GM23248 (cell line): ENCODE measurements at places on chromosomes 2 and 18. TPM values are rescaled to one million over a fixed set of nuclear protein-coding genes. Genes with fewer than 3 reads are reported as not detected.

DNA sequence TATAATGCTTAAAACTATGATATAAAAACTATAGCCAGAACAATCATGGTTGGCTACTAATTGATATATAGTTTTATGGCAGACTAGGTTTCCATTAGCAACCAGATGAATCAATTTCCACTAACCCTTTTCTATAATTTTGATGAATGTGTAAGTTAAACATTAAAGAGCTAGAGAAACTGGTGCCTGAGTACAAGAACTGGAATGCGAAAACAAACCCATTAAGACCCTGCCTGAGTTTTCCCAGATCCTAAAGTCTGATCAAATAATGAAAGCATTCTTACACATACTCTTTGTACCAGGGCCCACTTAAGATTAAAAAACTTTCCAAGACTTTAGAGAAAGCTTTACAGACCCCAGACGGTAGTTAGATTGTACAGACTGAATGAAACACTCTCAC lies 21.3 kb downstream of the MRPL19 start:
- H3K27me3 ChIP-seq, result no peaks in the 10 kb centered on the region
- H3K4me1 ChIP-seq, result no peaks in the 10 kb centered on the region
- H3K4me3 ChIP-seq, result no peak overlapping the region
- no peak for DNase-seq

GRCh38 chr2:3645745-3646389 lies 12.1 kb upstream of the ALLC start:
- H3K4me1 ChIP-seq, result peaks cover 3% of the 10 kb centered on the region; the same call in 1 of the 2 replicates
- H3K36me3 ChIP-seq, result no peaks in the 10 kb centered on the region
- no peak for DNase-seq
- H3K4me3 ChIP-seq, result no peak overlapping the region

Gene CHRND
- not detected in 2 replicates for total RNA-seq

DNA sequence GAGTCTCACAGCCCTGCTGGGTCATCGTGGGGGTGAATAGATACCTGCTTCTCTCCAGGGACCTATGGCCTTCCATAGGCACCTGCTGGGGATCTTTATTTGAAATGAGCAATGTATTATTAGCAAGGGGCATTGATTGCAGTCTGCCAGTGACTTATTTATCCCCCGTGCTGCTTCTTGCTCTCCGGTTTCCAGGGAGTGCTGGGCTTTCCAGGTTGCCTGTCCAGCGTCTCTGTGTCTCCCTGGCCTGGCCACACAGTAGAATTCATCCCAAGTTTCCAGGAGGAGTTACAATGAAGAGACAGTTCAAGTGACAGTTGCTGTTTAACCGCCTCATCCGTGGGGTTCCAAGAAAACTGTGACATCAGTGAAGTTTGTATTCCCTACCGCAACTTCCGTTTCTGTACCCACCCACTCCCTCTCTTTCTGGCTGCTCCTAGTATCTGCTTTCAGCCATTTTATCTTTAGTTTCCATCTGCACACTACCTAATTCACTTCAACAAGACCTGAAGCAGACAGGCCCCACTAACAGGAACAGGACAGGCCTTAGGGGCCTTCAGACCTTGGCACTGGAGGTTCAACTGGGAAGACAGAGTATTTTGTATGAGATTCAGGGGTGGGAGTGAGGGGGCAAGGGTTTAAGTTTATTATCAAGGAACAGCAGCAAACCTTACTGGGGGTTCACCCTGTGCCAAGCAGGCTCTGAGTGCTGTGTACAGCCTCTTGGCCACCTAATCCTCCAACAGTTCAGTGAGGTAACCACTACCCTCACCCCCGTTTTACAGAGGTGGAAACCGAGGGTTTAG lies 134.8 kb downstream of the PRKCE start:
- no peak overlapping the region for H3K27ac ChIP-seq
- H3K4me3 ChIP-seq, result no peak overlapping the region
- H3K4me1 ChIP-seq, result no peaks in the 10 kb centered on the region

- no peaks in the 10 kb centered on the region for H3K27me3 ChIP-seq
These were observed 52.1 kb downstream of the SLC38A11 start for GRCh38 chr2:164903204-164903603.

DNA sequence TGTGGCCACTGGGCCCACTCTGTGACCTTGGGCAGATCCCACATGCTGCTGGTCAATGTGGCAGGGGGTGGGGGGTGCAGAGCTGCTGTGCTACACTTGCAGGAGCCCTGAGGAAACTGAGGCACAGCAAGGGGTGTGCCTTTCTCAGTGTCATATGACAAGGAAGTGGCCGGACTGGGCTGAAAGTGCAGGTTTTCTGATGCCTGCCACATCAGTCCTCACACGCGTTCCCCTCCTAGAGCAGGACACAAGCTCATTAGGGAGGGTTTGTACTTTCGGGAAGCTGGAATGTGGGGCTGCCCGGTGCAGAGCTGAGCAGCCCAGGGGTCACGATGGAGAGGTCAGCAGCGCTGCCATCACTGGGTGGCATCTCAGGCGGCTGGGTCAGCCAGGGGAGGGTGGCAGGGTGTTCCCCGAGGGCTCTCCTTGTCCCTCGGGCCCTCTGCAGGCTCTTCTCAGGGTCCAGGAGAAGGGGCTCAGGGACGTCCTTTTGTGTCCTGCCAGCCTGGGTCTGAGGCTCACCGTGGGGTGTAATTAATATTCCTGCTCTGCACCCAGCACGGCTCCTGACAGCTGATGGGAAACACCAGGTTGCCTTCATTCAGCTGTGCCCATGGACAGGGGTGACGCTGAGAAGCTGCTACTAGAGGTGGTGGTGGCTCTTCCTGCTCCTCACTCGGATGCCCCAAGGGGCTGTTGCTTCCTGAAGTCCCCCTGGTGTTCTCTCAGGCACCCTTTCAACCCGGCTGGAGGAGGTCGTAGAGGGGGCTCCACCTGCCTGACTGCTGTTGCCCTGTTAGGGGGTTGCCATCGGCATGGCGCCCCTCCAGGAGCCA lies 62.1 kb upstream of the HDAC4 start:
- H3K4me3 ChIP-seq, result no peak overlapping the region
- DNase-seq, result no peak
- H3K27ac ChIP-seq, result no peak overlapping the region

DNA sequence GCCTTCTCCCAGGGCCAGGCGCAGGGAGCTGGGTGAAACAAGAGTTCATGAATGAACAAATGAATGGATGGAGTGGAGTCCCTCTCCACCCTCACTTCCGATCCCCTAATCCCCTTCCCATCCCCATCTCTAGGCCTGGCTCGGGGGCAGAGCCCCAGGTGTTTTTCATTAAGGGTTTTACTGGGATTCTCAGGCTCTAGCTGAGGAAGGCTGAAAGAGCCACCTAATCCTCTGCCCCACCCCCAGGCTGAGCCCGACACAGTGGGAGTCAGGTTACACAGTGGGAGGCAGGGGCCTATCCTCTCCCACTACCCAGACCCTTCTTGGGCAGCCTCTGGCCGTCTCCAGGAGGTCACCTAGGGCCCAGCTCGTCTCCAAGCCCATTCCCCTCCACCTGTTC lies 36.1 kb downstream of the SDC1 start:
- no peaks in the 10 kb centered on the region for H3K36me3 ChIP-seq
- H3K4me3 ChIP-seq, result no peak overlapping the region
- H3K27me3 ChIP-seq, result no peaks in the 10 kb centered on the region
- H3K27ac ChIP-seq, result no peak overlapping the region
- peaks cover 7% of the 10 kb centered on the region for H3K4me1 ChIP-seq

GRCh38 chr2:2061091-2061696 lies 269.9 kb downstream of the MYT1L start:
- DNase-seq, result no peak
- H3K4me3 ChIP-seq, result no peak overlapping the region
- no peaks in the 10 kb centered on the region for H3K36me3 ChIP-seq
- H3K4me1 ChIP-seq, result no peaks in the 10 kb centered on the region

- H3K27me3 ChIP-seq, result no peaks in the 10 kb centered on the region
- no peak for DNase-seq
- H3K27ac ChIP-seq, result no peak overlapping the region
These were observed 113.0 kb downstream of the RND3 start for GRCh38 chr2:150374492-150374891.

DNA sequence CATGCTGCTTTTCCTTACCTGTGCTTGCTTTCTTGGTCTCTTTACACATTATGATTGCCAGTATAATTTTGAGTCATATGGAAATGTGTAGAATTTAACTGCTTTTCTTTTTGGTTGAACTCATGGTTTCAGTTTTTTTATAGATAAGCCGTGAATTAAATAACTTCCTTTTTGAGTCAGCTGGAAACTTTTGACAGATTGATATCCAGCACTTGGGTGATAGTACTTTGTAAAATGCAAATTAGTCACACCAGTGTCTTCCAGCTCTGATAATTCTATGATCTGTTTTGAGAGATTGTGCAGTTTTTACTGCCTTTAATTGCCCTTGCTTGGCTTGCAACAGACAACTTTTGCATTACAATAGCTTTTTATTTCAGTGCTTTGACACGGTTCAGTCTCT lies 86.4 kb downstream of the NCOA1 start:
- no peaks in the 10 kb centered on the region for H3K27me3 ChIP-seq
- no peaks in the 10 kb centered on the region for H3K36me3 ChIP-seq
- H3K4me3 ChIP-seq, result no peak overlapping the region
- peaks cover 6% of the 10 kb centered on the region; the same call in 1 of the 2 replicates for H3K4me1 ChIP-seq
- DNase-seq, result peak; percentile 3

- DNase-seq, result peak; percentile 80
- peaks cover 29% of the 10 kb centered on the region for H3K4me1 ChIP-seq
- no peak overlapping the region for H3K4me3 ChIP-seq
- no peaks in the 10 kb centered on the region for H3K36me3 ChIP-seq
- H3K27ac ChIP-seq, result no peak overlapping the region
These were observed 28.0 kb downstream of the KCNK3 start for GRCh38 chr2:26720322-26721114.

DNA sequence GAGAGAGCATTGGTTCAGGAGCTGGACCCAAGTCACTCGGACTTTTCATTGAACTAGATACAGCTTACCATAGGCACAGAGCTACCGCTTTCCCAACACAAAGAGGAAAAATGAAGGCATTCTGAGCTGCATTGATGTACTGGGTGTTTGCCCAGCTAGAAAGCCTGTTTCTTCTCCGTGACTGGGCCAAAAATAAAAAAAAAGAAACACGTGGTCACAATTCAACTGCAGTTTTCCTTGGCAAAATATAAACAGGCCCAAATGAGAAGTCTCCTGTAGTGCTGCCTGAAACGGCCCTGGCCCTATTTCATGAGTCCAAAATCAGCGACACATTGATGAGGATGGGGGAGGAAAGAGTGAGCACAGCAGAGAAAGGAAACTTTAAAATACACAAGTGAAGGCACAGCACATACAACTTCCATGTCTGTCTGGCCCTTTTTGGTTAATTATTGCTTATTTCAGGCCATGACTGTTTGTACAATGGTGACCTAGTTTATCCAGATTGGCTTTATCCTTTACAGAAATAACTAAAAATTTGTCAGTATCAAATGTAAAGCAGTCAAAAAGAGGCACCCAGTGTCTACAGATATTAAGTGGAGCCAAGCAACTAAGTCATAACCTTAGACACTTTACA lies 179.7 kb downstream of the ICOS start:
- H3K27ac ChIP-seq, result no peak overlapping the region
- no peaks in the 10 kb centered on the region for H3K36me3 ChIP-seq
- peaks cover under 1% of the 10 kb centered on the region; the same call in 1 of the 2 replicates for H3K4me1 ChIP-seq

Gene SCN9A
- 8.3 and 17.6 TPM in 2 replicates for total RNA-seq

- no peak for DNase-seq
- H3K4me1 ChIP-seq, result no peaks in the 10 kb centered on the region
- H3K4me3 ChIP-seq, result no peak overlapping the region
- H3K27me3 ChIP-seq, result no peaks in the 10 kb centered on the region
- peaks cover 3% of the 10 kb centered on the region; the same call in 1 of the 2 replicates for H3K36me3 ChIP-seq
- no peak overlapping the region for H3K27ac ChIP-seq
These were observed 60.3 kb downstream of the TLK1 start for GRCh38 chr2:171100370-171100769.

Gene PRSS56
- total RNA-seq, result not detected in 2 replicates

DNA sequence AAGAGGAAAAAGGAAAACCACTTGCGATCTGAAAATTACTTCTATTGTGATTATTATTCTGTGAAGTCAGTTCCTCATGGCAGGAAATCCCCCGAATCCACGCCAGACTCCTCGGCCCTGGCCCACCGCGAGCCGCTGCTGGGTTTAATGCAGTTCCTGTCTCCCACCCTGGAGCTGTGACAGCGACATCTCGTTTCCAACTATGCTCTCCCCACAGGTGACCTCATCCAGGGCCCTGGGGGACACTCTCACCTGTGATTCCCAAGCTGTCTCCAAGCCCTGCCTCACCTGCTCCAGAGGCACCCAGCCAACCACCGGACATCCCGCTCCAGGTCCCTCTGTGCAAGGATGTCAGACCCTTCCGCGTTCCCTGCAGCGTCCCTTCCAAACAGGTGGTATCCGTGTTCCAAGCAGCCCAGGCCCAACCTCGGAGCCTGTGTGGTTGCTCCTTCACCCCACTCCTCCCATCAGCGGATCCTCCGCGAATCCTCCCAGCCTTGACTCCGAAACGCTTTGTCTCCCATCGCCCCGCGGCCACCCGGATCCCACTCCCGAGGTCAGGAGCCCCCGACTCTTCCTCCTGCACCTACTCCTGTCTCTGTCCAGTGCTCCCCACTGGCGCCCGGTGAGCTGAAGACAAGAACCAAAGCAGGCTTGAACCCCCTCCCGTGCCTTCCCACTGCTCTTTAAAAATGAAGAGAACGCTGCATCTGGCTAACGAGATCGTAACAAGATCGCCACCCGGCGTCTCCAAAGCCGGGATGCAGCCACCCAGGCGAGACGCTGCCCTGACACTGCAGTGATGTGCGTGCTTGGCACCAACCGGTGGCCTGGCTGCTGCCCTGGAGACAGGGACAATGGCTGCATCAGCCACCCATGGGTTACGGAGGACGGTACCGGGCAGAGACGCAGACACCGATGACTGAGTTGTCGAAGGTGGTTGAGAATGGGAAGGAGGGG lies 96.5 kb downstream of the NDUFA10 start:
- no peaks in the 10 kb centered on the region for H3K27me3 ChIP-seq
- H3K4me3 ChIP-seq, result no peak overlapping the region
- peaks cover 3% of the 10 kb centered on the region; the same call in 1 of the 2 replicates for H3K4me1 ChIP-seq
- no peak overlapping the region for H3K27ac ChIP-seq
- DNase-seq, result peak; percentile 36

DNA sequence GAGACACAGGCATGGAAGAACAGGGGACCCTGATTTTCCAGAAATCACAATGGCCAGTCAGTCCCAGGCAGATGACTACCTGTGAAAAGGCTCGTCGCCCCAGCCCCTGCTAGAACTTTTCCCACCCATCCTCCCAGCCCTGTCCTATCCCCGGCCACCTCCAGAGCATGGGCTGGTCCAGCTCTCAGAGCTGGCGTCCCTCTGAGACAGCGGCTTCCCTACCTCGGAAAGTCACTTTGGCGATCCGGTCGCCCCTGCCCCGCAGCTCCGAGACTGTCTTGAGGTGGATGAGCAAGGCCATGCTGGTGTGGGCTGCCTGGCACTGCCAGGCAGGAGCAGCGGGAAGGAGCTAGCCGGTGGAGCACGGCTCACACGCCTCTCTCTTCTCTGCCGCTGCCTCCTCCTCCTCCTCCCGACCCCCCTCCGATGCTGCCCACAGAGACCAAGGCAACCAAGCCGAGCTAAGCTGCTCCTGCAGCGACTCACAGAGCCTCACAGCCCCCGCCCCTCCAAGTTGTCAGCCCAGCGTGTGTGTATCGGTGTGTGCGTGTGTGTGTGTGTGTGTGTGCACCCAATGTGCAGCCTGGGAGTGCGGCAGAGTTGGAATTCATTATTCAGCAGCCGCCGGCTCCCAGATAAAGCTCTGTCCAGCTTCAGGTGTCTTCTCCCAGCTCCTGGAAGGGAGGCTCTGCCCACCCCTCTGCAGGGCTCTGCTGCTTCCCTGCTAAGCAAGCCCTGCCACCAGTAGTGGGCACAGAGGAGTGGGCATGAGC lies 80.5 kb upstream of the OTOF start:
- H3K36me3 ChIP-seq, result no peaks in the 10 kb centered on the region
- no peak overlapping the region for H3K27ac ChIP-seq
- no peak overlapping the region for H3K4me3 ChIP-seq
- peaks cover 8% of the 10 kb centered on the region; the same call in 1 of the 2 replicates for H3K4me1 ChIP-seq

Gene TTN
- not detected in 2 replicates for total RNA-seq
